ENCODE measurements at places on chromosomes 2 and 18. TPM values are rescaled to one million over a fixed set of nuclear protein-coding genes. Genes with fewer than 3 reads are reported as not detected.

FAM136A gene
- 2.0 TPM for total RNA-seq

SH2D6 gene
- not detected for total RNA-seq

KCNE4 gene
- total RNA-seq = 18.3 TPM

EXOC6B gene
- total RNA-seq = 32.4 TPM

ELOA2 gene
- total RNA-seq = not detected
